Colonic mucosa (tissue), 4 donors: ENCODE measurements at places on chromosomes 5 and 9.

GRCh38 chr5:154608531-154609011, 130.5 kb upstream of the HAND1 start:
- no peak for DNase-seq

GRCh38 chr5:36878392-36879082, 2.0 kb downstream of the NIPBL start:
- peak; percentile 45 for DNase-seq

GRCh38 chr5:168287362-168287761, 4.1 kb upstream of the WWC1 start:
- DNase-seq: no peak

DNA sequence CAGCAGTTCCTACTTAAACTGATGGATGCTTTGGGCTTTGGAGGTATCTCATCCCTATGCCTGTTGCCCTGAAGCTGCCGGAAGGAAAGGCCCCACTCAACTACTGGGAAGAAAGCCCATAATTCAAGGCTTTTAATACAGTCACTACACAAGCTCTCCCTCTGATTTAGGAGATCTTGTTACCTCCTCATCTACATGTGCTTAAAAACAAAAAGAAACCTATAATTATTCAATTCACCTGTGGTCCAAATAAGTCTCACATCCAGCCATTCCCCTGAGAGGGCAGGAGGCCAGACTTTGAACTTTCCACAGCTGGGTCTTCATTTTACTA, 715 bp upstream of the LEAP2 start:
- DNase-seq: no peak

DNA sequence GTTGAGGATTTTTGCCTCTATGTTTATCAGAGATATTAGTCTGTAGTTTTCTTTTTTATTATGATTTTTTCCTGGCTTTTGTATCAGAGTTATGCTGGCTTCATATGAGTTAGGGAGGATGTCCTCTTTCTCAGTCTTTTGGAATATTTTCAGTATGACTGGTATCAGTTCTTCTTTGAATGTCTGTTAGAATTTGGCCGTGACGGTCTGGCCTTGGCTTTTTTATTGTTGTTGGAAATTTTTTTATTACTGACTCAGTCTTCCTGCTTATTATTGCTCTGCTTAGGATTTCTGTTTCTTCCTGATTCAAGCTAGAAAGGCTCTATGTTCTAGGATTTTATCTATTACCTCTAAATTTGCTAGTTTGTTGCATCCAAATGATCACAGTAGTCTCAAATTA, 421.9 kb downstream of the CDH10 start:
- DNase-seq: no peak

GRCh38 chr5:171610686-171611085, 174.9 kb upstream of the SMIM23 start:
- DNase-seq: no peak

- no peak for DNase-seq
Observed at GRCh38 chr9:128565578-128565977, 13.2 kb downstream of the SPTAN1 start.

GRCh38 chr5:59021286-59021673, 438.4 kb downstream of the RAB3C start:
- DNase-seq: no peak

DNA sequence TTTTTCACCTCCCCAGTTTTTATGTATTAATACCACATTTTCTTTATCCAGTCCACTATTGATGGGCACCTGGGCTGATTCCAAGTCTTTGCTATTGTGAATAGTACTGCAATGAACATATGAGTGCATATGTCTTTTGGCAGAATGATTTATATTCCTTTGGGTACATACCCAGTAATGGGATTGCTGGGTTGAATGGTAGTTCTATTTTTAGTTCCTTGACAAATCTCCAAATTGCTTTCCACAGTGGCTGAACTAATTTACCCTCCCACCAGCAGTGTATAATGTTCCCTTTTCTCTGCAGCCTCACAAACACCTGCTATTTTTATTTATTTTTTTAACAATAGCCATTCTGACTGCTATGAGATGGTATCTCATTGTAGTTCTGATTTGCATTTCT, 340.2 kb downstream of the ADAMTS6 start:
- no peak for DNase-seq

GRCh38 chr5:114390431-114390830, 28.6 kb downstream of the KCNN2 start:
- DNase-seq: no peak

DNA sequence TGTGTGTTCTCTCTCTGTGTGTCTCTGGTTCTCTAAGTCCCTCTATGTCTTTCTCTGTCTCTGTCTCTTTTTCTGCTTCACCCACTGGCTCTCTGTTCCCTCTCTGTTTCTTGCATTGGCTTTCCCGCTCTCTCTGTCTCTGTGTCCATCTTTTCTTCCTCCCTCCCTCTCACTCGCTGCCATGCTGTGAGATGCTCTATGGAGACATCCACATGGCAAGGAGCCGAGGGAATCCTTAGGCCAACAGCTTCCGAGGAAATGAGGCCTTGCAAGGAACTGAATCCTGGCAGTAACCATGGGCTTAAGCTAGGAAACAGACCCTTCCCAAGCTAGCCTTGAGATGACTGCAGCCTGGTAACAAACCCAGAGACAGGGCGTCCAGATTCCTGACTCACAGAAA, 117.3 kb downstream of the BRINP1 start:
- no peak for DNase-seq

DNA sequence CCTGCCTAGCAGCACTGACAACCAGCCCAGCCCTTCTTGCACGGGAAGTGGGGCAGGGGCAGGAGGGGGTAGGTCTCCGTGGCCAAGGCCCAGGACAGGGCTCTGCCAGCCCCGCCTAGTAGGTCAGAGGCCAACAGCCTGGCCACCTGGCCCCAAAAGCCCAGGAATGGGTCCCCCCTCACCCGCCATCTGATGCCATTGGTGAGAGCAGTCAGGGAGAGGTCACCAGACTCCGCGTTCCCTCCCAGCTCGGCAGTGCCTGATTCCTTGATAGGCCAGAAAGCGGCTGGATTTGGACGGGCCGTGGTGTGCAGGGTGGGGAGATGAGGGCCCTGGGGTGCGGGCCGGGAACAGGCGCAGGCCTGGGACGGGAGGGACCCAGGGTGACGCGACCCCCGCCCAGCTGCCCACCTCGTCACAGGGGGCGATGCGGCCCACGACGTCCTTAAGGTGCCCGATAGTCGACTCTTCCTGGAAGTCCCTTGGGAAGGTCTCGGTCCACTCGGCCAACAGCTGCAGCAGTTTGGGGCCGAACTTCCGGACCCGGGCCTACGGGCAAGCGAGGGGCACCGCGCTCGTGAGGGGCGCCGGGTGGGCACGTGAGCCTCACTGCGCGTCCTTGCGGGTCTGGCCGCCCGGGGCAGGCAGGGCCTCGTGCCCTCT, 64.5 kb upstream of the RNF130 start:
- no peak for DNase-seq

DNA sequence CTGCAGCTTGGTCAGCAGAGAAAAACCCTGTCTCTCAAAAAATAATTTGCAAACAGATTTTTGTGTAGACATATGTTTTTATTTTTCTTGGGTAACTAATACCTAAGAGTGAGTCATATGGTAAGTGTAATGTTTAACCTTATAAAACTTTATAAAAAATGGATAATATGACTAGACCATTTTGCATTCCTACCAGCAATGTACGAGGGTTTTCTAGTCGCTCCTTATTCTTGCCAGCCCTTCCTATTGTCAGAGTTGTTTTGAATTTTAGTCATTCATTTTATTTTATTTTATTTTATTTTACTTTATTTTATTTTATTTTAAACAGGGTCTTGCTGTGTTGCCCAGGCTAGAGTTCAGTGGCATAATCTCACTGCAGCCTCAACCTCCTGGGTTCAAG, 37.8 kb downstream of the RABGAP1 start:
- no peak for DNase-seq

DNA sequence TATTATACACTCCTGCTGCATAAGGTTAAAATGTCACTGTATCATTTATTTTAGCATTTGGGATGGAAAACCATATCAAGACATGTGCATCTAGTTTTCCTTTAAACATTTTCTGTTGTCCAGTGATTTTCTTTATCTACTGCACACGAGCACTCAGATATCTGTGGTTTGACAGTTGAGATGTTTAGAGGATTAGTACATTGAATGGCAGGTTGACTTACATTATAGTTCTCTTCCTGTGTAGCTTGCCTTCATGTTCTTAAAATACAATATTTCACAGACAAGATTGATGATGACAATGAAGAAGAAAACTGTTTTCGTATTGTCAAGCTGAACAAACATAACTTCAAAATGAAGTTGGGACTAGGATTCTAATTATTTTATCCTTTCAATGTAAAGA, 2378.4 kb upstream of the WWC1 start:
- DNase-seq: no peak

- peak; percentile 76 for DNase-seq
Observed at GRCh38 chr9:133787754-133788025, 49.5 kb upstream of the SARDH start.

GRCh38 chr5:96794757-96795156, 13.0 kb downstream of the ERAP1 start:
- DNase-seq: no peak

GRCh38 chr9:127887792-127888191, 10.3 kb upstream of the AK1 start:
- no peak for DNase-seq

DNA sequence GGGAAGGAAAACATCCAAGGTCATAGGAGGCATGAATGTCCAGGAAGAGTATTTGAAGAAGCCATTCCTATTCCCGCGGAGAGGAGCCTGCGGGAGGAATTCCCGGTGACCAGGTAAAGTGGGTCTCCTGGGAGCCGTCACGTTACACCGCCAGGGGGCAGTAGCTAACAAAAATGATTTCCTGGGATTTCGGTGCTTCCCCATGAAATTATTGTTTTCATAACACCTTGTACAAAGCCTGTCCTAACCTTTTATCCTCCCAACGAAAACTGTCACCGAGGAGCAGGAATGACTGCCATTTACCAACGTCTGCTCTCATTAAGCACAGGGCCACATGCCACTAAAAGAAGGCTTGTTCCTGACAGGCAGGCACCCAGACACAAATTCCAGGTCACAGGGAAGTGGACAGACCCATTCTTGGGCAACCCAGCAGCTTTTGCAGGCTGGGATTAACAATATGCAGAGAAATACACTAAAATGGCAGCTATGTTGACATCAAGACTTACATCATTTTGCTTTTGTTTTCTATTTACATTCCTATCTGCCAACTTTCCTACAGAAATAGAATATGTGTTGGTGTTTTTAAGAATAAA, 41.2 kb upstream of the CTSL start:
- DNase-seq: peak; percentile 73

DNA sequence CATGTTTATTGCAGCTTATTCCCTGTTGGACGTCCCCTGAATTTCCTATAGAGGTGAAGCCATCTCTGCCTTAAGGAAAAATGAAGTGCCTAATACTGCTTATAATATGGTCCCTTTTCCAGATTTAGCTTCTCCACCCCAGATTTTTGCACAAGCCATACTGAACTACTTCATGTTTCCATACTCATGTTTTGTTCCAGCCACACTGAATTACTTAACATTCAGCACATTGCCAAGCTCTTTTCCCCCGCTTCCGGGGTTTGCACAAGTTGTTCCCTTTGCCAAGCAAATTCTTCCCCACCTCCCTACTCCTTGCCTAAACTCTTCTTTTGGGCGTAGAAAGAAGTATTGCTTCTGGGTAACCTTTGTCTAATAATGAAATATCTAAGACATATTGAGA, 1.7 kb upstream of the CNTRL start:
- DNase-seq: peak; percentile 34

DNA sequence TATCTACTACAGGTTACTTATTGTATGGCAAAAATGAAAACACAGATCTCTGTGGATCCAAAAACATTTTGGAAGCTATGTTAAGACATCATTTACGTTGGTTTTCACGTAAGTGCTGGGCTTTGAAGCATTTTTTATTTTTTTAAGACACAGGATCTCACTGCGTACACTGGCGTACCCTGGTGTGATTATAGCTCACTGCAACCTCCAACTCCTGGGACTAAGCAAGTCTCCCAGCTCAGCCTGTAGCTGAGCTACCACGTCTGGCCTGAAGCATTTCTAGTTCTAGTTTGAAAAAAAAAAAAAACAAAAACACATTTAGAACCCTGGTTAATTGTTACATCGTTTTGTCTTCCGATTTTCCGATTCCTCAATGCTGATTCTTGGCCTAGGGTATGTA, 131.3 kb downstream of the AOPEP start:
- DNase-seq: no peak

DNA sequence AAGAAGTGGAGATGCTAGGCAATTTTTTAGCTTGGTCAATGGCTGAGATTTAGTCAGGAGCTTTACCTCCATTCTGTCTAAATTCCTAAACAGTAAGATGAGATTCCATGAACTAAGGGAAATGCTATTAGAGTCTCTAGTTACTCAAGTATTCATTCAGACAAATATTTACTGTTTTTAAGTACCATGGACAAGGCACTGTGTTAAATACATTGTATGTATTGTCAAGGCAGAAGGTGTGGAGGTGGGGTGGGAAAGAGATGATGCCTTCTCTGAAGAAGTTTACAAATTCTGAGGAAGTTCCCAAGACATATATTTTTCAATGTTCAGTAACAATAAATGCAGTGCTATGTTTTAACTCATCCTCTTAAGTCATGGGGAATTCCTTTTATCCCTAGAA, 459.9 kb upstream of the NMUR2 start:
- no peak for DNase-seq

- DNase-seq: peak; percentile 68
Observed at GRCh38 chr5:91058575-91058974, 324.5 kb downstream of the ARRDC3 start.

- peak; percentile 59 for DNase-seq
Observed at GRCh38 chr9:20884985-20885593, 146.4 kb downstream of the HACD4 start.

- DNase-seq: no peak
Observed at GRCh38 chr5:67299231-67299735, 102.7 kb upstream of the CD180 start.

DNA sequence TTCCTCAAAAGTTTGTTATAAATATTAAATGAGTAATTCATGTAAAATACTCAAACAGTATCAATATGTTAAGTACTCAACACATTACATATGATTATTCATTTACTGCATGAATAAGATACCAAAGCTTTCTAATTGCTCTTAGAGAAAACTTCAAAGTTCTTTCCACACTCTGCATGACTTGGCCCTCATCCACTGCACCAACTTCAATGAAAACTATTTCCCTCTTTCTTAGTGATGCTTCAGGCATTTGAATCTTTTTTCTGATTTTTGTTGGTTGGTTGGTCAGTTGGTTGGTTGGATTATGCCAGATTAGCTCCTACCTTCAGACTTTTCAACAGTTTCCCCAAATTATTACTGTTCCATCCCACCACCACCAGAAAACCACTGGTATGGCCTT, 314.7 kb upstream of the RGMB start:
- no peak for DNase-seq

- no peak for DNase-seq
Observed at GRCh38 chr5:59390989-59391388, 502.5 kb downstream of the PDE4D start.

DNA sequence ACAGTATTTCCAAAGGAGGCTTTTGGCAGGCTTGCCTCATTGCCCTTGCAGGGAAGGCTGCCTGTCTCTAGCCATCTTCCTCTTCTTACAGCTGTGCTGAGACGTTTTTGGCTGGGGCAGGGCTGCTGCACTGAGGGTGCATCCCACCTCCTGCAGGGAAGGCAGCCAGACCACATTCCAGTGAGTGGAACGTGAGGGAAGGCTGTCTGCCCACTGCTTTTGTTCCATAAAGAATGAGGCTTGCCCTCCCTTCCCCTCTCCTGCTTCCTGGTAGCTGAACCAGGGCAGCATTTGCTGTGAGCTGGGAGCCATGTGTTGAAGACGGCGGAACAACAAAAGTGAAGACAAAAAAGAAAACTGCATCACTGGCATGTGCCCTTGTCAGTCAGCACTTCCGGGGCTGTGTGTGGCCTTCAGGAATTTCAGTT, 16.8 kb downstream of the MGAT1 start:
- DNase-seq: no peak
